ENCODE measurements at places on chromosomes 6 and 20.

DNA sequence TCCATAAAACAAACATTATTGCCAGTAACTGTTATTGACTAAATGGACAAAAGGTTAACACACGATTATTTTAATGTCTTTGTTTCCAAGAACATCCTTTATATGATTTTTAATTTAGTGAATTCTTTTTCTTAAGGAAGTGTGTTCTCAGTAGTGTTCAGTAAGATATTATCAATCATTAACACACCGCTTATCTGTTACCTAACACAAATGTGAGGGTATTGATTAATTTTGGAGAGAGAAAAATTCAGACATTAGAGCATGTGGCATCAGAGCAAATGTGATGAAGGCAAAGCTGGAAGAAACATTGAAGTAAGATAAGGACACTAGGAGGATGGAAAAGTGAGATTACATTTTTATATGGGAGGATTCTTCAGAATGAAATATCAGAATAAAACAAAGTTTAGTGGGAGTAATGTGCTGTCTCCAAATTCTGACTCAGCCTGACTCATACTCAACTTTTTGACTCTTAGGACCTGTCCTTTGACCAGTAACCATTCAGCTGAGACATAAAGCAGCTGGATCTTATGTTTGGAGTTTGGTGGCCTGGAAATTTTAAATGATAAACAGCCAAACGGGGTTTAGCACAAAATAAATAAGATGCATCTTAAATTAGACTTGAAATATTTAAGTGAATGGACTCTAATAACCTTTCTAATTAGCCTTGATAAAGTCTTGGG is 348.6 kb downstream of the CD109 start:
- DNase-seq = no peak

- no peak for DNase-seq
These were observed 14.3 kb upstream of the MTRF1L start for GRCh38 chr6:153016846-153017245.

DNA sequence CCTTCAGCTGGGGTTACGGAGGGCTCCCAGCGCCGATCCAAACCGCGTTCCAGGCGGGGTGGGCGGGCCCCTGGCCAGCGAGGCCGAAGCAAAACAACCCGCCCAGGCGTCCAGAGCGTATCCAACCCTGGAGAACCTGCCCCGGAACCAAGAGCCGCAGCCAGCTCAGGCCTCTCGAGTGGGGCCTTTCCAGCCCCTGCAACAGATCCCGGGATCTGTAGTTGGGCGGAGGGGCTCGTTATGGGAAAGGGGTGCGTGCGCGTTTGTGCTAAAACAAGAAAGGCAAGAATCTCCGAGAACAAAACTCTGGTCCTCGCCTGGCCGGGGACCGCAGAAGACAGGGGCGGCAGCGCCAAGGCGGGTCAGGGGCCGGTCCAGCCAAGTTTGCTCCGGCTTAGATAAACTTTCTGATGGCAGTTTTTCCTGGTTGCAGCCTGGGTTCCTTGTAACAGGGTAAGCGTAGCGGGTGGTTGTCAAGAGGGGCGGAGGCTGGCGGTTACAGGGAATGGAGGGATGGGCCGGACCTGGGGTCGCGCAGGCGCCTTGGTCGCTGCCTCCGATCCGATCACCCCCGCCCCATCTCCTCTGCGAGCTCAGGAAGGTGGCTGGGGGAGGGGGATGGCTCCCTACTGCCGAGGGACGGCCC is 448 bp upstream of the RIN2 start:
- DNase-seq = no peak

- no peak for DNase-seq
These were observed 62.9 kb downstream of the SCAND1 start for GRCh38 chr20:35891375-35891774.

Measured in T-helper 2 cell (primary cell).